GM19239 (cell line): ENCODE measurements at places on chromosomes 6 and 20.

- DNase-seq: no peak
These were observed 22.9 kb upstream of the SIM1 start for GRCh38 chr6:100487638-100488037.

- no peak for DNase-seq
These were observed 199.3 kb downstream of the ARID1B start for GRCh38 chr6:156976216-156977127.

- no peak for DNase-seq
These were observed 199.2 kb upstream of the MYLIP start for GRCh38 chr6:15929685-15930084.

- DNase-seq: no peak
These were observed 84.6 kb downstream of the SYNJ2 start for GRCh38 chr6:158066136-158066781.

GRCh38 chr6:143880412-143880811 is 16.1 kb downstream of the ZC2HC1B start:
- DNase-seq: no peak

- DNase-seq: no peak
These were observed 479.0 kb upstream of the NRSN1 start for GRCh38 chr6:23647045-23647444.

- DNase-seq: no peak
These were observed 255.3 kb upstream of the GJE1 start for GRCh38 chr6:141877275-141877983.

DNA sequence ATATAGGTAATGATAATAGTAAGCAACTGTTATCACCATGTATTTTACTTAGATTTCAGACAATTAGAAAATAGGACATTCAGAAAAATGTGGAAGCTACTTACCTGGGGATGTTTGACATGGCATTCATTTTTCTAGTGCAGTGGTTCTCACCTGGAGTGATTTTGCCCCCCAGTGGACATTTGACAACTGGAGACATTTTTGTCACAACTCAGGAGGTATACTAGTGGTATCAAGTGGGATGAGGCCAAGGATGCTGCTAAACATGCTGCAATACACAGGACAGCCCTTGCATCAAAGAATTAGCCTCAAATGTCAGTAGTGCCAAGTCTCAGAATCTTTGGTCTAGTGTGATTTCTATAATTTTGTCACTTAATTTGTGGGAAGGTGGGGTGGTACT is 36.1 kb downstream of the NUS1 start:
- DNase-seq: no peak

DNA sequence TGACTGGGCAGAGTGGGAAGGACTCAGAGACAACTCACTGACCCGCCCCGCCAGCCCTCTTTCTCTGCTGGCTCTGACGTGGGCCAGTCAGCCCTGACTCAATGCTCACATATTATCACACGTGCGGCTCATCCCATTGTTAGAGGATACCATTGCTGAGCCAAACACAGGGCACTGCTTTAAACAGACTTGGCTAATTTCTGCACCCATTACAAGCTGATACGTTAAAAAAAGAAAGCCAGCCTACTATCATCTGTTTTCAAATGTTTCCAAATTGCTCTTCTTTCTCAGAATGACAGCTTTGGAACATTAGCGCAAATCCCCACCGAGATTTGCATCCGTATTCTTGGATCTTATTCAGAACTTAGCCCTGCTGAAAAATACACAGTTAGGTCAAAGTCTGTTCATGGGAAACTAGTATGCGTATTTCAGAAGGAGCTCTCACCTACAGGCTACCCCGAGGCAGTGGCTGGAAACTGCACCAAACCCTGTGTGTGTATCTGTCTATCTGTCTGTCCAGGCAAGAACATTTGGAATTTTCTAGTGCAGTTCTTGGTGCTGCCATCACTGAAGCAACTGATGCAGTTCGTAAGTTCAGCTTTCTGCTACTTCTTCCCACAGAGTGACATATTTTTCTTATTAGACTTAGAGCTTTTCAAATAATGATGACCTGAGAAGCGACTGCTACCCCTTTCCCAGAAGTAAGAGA is 32.8 kb downstream of the RAMACL start:
- DNase-seq: no peak

DNA sequence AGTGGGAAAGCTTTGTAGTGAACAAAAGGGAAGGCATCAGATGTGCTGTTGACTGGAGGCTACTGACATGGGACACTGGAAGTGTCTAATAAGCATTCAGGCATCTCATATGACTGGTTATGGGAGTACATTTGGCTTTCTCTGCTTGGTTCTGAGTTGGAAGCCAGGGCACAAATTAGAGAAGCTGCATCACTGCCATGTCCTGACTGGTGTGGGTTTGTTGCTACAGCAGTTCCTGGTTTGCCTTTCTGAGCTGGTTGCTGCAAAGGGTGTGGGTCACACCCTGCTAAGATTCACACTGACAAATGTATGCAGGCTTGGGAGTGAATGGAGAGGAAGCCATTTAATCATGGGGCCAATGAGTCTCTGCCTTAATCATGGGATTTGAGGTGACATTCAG is 36.2 kb upstream of the NANP start:
- no peak for DNase-seq

- no peak for DNase-seq
These were observed 10.3 kb downstream of the MKKS start for GRCh38 chr20:10423735-10424134.

GRCh38 chr6:37565267-37566110 is 65.8 kb upstream of the CCDC167 start:
- DNase-seq: no peak

DNA sequence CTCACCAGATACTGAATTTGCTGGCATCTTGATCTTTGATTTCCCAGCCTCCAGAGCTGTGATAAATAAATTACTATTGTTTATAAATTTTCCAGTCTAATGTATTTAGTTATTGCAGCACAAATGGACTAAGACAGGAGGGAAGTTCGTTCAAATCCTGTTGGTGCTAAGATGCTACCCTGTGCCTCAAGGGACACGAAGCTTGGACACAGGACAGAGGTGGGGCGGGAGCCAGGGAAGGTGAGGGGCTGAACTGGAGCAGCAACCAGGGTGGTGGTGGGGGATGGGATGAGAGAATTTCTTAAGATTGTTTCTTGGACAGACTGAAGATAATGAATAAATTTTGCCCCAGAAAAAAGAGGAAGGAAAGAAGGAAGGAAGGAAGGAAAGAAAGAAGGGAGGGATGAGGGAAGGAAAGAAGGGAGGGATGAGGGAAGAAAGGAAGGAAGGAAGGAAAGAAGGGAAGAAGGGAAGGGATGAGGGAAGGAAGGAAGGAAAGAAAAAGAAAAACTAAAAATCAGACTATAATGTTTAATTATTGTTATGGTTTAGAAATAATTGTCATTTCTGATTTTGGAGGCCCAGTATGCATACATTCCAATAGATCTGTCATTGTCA is 127.2 kb downstream of the CDC5L start:
- no peak for DNase-seq

GRCh38 chr6:158635427-158636073 is 9.0 kb downstream of the DYNLT1 start:
- no peak for DNase-seq

DNA sequence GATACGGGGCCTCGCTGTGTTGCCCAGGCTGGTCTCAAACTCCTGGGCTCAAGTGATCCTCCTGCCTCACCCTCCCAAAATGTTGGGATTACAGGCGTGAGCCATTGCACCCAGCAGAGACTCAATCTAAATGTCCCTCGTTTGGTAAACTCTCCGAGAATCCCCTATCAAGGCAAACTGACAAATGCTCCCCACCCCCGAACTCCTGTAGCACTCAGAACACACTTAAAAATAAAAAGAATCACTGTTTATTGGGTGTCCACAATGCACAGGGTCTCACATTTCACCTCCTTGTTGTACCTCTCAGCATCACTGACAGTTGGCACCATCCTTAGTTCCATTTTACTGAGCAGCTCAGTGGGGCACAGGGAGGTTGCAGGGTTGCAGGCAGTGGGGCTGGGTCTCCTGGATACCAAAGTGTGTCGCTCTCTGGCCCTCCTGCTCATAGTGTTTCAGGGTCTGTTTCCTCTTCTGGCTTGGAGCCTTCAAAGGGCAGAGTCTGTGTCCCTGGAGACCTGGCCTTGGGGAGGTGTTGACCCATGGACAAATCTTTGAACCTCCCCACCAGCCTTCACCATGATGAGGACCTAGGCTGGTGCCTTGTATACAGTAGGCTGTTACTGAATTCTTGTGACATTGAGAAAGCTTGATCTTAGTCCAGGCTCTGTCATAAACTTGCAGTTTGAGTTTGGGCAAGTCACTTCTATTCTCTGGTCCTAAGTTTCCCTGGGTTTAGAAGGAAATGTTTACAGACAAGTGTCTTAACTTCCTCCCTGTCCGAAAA is 8.5 kb upstream of the SRC start:
- no peak for DNase-seq

DNA sequence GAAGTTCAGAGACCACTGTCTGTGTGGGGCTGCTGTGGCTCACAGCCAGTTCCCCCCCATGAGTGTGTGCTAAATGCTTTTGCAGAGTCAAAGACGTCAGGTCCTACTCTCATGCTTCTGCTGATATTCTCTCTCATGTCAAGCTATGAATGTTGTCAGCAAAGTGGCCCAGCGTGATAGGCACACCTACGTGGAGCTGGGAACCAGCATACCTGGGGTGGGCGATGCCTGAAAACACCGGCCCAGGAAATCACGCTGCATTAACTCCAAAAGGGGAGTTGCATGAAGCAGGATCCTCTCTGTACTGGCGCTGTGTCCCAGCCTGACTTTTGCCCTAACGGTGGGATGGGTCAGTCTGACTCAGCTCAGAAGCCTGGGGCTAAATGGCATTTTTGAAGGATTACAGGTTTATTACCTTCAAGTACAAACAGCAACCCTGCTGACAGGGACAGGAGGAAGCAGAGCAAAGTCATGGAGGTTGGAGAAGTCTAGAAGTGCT is 9.0 kb upstream of the MRPS10 start:
- no peak for DNase-seq

DNA sequence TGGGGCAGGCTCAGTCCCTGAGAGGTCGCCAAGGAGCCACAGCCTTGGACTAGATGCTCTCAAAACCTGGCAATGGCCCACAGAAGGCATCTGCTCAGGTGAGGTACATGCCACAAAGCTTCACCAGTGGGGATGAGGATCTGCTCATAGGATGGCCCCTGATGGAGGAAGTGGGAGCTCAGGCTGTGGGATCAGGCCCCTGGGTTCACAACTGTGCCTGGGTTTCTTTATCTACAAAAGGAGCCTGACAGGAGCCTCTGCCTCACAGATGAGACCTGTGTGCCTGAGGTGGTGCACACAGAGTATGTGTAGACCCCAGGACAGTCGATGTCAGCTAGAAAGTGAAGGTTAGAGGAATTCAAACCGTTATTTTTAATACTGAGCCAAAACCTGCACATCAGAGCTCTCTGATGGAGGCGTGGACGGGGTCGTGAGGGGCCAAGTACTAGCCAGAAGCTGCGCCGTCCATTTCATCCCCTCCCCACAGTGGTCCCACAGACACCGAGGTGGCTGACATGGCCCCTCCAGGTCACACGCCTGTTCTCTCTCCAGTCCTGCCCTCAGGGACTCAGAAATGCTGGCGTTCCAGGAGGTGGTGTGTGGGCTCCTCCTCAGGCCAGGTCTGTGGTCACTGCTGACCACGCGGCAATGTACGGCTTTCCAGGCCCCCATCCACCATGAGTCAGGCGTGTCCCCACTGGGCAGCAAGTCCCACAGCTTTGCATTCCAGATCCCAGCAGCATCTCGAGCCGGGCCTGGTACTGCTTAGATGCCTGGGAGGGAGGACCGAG is 33.3 kb downstream of the NTSR1 start:
- DNase-seq: no peak

DNA sequence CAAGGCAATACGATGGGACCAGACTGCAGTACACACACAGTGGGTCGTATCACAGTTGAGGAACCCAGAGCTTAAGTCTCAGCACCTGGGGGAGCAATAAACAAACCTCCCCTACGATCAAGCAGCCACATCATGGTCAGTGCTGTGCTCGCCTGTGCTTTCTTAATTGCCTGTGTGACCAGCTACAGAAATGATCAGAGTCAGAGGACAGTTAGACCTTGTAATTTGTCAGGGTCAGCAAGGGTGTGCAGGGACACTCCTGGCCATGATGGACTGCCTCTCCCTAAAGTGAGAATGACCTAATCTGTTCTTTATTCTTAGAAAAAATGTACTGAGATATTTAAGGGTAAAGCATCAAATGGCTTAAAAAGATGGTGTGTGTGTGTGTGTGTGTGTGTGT is 78.4 kb downstream of the OPRM1 start:
- no peak for DNase-seq

DNA sequence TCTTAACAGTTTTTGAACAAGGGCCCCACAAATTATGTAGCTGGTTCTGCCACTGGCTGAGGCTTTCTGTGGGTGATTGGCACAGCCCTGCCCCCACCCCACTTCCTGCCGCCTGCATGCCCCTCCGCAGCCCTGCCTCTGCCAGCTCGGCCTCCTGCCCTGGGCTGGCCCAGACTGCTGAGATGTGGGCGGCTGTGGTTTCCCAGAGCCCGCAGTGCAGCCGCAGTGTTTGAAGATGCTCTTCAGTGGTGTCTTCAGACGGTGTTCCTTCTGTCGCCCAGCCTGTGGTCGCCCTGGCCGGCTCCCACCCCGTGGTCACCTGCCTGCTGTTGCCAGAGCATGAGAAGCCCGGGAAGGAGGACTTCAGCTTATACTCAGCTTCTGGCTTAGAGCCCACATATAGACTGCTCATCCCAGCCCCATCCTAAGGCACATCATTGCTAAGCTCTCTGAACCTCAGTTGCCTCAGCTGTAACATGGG is 154.3 kb downstream of the VEGFA start:
- DNase-seq: no peak

- no peak for DNase-seq
These were observed 553.5 kb downstream of the PKHD1 start for GRCh38 chr6:51533962-51534361.

DNA sequence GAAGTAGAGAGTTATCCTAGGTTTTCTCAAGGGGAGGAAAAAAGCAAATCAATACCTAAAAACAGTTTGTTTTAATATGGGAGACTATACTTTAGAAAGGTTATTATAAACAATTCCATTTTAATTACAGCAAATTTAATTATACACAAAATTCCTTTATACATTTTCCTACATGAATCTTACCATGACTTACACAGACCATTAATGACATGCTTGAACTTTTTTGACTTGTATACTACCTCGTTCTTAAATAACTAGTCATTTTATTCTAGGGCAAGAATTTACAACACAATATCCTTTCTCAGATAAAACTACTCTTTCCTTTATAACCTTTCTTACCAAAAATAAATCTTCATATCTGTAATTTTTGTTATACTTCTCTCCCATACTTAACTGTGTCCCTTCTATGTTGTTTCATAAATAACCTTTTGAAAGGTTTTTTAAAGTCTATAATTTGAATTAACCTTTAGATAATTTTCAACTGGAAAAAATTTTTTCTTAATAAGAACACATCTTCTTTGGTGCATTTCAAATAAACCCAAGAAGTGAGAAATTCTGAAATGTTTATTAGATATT is 729.4 kb downstream of the TENT5A start:
- no peak for DNase-seq

GRCh38 chr20:1308067-1308701 is 20.8 kb downstream of the SDCBP2 start:
- no peak for DNase-seq

- no peak for DNase-seq
These were observed 29.5 kb downstream of the TMEM242 start for GRCh38 chr6:157293780-157294179.

GRCh38 chr6:20211037-20211940 is 980 bp downstream of the MBOAT1 start:
- no peak for DNase-seq

- no peak for DNase-seq
These were observed 3.7 kb downstream of the PYGB start for GRCh38 chr20:25251558-25251957.

- no peak for DNase-seq
These were observed 12.2 kb downstream of the NFKBIL1 start for GRCh38 chr6:31559606-31559957.
